ENCODE measurements at places on chromosomes 4 and X.

- DNase-seq: no peak
Observed at GRCh38 chr4:167956676-167957075, 135.7 kb upstream of the ANXA10 start.

GRCh38 chr4:136025540-136025939 is 1506.8 kb downstream of the PCDH18 start:
- no peak for DNase-seq

DNA sequence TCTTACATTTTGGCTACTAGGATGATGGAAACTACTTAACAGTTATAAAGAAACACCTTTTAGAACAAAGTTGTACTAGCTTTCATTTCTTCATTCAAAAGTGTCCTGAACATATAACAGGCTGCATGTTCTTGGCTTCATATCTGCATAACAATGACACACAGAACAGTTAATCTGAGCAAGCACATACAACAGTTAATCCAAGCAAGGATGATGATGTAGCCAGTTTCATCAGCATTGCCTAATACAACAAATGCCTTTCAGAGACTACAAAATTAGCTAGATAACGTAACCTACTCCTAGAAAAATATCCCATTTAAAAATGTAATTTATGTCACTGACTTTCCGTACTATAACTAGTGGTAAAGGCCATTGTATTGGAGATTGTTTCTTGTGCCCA is 182.1 kb downstream of the SCFD2 start:
- no peak for DNase-seq

DNA sequence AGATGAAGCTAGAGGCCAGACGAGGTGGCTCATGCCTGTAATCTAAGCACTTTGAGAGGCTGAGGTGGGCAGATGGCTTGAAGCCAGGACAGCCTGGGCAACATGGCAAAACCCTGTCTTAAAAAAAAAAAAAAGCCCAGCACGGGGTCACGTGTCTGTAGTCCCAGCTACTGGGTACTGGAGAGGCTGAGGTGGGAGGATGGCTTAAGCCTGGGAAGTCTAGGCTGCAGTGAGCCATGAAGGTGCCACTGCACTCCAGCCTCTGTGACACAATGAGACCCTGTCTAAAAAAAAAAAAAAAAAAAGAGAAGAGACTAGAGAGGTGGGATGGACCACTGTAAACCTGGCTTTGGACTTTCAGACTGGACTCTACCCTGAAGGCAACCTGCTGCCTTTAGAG is 10.7 kb upstream of the LRBA start:
- DNase-seq: no peak

DNA sequence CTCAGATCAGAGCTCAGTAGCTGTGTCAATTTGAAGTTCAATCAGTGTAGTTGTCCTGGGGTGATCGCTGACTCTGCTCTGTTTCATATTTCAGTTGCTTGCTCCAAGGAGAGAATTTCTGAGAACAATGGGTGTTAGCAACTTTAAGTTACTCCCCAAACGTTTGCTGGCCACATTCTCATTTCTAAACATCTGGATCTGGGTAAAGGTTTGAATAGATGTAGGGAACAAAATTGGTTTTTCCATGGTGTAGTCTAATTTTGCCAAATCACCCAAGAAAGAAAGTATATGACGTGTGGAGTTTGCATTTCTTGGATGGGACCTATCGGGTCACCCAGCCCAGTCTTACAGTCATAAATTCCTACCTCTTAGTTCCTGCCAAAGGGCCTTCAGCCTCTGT is 103.7 kb downstream of the AKAP4 start:
- no peak for DNase-seq

GRCh38 chrX:106039920-106040319 is 1.4 kb upstream of the SERPINA7 start:
- DNase-seq: no peak

- DNase-seq: no peak
Observed at GRCh38 chr4:188534917-188535316, 395.7 kb downstream of the TRIML1 start.

GRCh38 chr4:94490437-94490836 is 38.7 kb downstream of the PDLIM5 start:
- DNase-seq: no peak

- DNase-seq: no peak
Observed at GRCh38 chr4:1462009-1462767, 55.9 kb upstream of the NKX1-1 start.

- no peak for DNase-seq
Observed at GRCh38 chr4:169341490-169341889, 70.7 kb upstream of the SH3RF1 start.

- DNase-seq: peak; percentile 10
Observed at GRCh38 chr4:2269618-2270163, 7.8 kb upstream of the MXD4 start.

GRCh38 chr4:128853741-128854140 is 44.2 kb downstream of the JADE1 start:
- DNase-seq: no peak

- DNase-seq: no peak
Observed at GRCh38 chr4:35939751-35940150, 304.6 kb downstream of the ARAP2 start.

- DNase-seq: no peak
Observed at GRCh38 chr4:1512738-1513660, 106.8 kb upstream of the NKX1-1 start.

GRCh38 chrX:435536-436122 is 48.9 kb upstream of the PPP2R3B start:
- no peak for DNase-seq

DNA sequence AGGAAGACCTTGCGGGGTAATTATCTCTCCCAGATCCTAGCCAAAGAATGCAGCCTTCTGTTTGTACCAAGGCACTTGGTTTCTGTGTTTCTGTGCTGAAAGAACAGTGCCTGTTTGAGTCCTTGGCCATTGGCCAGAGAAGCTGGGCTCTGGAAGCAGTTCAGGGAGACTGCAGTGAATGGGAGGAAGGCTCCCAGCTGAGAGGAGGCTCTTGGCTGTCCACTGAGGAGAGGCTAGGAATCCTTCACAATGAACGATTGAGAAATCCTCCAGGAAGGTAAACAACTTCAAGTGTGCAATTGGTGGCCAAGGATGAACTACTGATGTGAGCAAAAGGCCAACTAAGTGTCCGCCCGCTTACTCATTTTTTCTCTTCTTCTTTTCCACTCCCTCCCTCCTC is 61.3 kb downstream of the HS3ST1 start:
- peak; percentile 54 for DNase-seq

DNA sequence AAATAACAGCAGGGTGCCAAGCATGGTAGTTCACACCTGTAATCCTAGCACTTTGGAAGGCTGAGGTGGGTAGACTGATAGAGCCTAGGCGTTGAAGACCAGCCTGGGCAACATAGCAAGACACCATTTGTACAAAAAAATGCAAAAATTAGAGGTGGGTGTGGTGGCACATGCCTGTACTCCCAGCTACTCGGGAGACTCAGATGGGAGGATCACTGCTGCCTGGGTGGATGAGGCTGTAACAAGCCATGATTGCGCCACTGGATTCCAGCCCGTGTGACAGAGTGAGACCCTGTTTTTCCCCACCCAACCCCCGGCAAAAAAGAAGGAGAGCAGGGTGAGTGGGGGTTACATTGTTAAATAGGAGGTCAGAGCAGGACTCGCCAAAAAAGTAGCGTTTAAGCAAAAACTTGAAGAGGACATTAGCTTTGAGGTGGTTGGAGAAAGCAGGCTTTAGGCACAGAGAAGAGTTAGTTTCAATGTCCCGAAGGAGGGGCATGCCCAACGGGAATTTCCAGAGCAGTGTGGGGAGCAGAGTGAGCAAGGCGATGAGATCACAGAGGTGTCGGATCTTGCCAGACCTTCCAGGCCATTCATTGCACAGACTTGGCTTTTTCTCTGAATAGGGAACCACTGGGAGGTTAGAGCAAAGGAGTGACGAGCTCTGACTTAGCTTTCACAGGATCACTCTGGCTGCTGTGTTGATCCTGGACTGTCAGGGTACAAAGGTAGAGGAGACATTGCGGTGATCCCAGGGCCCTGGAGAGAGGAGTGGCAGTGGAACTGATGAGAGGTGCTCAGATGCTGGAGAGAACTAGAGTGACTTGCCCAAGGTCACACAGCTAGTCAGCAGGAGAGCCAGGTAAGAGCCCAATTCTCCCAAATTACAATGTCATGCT is 70.6 kb downstream of the TRAPPC11 start:
- no peak for DNase-seq

GRCh38 chr4:115883847-115884246 is 770.4 kb upstream of the NDST4 start:
- no peak for DNase-seq

DNA sequence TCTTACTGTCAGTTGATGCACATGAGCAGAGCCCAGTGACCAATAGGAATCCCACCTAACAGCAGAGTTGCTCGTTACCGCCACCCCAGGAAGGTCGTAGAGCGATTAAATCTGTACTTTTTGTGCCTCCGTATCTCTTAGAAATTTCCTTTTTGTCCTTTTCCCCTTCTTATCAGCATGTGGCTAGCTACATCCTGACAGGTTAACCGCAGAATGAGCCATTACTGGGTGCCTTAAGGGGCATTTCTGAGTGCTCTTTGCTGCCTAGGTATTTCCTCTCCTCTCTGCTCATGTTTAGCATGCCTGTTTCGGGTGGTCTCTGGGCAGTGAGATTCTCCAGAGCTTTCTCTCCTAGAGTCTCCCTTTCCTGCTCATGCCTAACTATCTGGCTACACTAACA is 530.5 kb downstream of the FAM133A start:
- no peak for DNase-seq

GRCh38 chrX:130260316-130260715 is 8.4 kb downstream of the ZNF280C start:
- DNase-seq: no peak

GRCh38 chr4:55866290-55866907 is 13.0 kb downstream of the EXOC1 start:
- no peak for DNase-seq

- no peak for DNase-seq
Observed at GRCh38 chr4:8552024-8552423, 28.2 kb upstream of the GPR78 start.

GRCh38 chr4:76897536-76898384 is at the start of gene SOWAHB:
TSS of gene SOWAHB (minus strand) at chr4:76898144. CDS start at chr4:76897849, 295 bp downstream.
- DNase-seq: no peak

GRCh38 chr4:4923201-4923600 is 63.7 kb downstream of the MSX1 start:
- no peak for DNase-seq

DNA sequence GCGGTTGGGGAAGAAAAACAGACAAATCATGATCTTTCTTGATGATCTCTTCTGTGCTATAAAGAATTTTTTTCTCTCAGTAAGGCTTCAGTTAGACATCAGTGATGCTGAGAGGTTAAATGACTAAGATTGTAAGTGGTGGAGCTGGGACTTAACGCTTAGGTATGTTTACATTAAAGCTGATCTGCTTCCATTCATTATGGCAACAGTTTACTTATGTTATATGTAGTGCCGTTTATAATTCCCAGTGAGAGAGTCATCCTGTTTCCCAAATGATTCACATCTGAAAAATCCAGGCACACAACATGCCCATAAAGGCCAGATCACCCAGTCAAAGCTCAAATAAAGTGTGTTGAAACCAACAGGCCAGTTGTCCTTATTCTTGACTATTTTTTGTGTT is 50.1 kb downstream of the CENPVL3 start:
- no peak for DNase-seq

Measured in heart right ventricle (tissue), 16 donors.